ENCODE measurements at places on chromosomes 4 and X.

DNA sequence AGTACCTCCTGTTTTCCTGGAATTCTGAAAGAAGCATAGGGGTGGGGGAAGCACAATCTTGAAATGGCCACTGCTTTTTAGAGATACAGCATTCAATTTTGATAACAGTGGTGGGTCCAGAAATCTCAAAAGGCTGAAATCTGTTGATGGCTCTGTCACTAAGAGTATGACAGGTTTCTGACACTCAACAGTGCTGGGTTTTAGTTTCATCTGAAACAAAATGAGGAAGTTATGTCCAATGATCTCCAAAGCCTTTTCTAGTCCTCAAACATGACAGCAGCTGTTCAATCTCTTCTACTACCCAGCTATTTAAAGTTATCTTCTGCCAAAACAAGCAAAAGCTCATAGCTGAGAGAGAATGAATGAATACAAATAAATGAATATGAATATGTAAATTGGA is 110.5 kb downstream of the IL1RAPL1 start:
- no peak for DNase-seq

GRCh38 chr4:88802138-88802537 is 104.5 kb upstream of the NAP1L5 start:
- no peak for DNase-seq

DNA sequence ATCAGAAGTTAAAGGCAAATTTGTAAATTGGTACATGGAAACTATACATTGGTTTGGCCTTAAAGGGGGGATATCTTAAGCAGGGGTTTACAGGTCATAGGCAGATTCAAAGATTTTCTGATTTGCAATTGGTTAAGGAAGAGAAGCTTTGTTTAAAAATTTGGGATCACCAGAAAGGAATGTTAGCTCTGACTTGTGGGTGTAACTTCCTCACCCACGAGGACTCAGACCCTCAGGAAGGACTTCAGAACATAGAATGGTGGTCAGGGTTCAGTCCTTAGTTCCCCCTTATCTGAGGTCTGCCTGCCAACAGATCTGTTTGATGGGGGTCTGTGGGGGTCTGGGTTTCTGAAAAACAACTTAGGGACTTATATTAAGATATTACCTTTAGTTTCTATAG is 427.4 kb upstream of the DIPK2B start:
- DNase-seq: no peak

GRCh38 chr4:26726655-26727387 is 133.8 kb upstream of the STIM2 start:
- DNase-seq: no peak

DNA sequence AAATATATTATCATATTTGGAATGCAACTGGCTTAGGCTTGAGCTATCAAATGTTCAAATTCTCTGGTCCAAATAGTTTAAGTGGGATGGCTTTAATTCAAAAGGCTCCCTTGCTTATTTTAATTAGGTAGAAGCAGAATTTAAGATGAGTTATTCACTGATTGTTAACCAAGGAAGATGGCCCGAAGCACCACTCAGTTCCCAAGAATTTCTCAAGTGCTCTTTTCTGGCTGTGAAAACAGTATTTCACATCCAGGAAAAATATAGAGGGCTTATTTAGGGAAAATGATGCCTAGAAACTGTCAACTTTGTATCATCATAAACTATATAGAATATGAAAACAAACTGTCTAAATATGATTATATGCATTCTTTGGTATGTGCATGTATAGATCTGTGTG is 246.5 kb upstream of the SFRP2 start:
- no peak for DNase-seq

DNA sequence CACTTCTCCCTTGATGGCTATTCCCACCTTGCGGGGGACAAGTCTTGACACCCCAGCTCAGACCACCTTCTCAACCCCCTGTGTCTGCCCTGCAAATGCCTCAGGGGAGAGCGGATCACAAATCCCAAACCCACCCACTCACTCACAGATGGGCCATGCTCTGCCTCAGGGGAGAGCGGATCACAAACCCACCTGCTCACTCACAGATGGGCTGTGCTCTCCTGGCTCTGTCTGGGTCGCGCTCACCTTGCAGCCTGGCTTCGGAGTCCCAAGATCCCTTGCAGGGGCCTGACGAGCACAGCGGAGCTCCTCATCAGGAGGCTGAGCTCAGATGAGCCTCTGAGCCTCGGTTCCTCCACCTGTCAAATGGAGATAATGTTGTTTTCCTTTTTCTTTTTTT is 38.6 kb downstream of the HTRA3 start:
- no peak for DNase-seq

GRCh38 chr4:42078184-42078801 is 74.2 kb downstream of the BEND4 start:
- no peak for DNase-seq

All from ecto neural progenitor cell (in vitro differentiated cells).